ENCODE measurements at places on chromosomes 6 and 20.

DNA sequence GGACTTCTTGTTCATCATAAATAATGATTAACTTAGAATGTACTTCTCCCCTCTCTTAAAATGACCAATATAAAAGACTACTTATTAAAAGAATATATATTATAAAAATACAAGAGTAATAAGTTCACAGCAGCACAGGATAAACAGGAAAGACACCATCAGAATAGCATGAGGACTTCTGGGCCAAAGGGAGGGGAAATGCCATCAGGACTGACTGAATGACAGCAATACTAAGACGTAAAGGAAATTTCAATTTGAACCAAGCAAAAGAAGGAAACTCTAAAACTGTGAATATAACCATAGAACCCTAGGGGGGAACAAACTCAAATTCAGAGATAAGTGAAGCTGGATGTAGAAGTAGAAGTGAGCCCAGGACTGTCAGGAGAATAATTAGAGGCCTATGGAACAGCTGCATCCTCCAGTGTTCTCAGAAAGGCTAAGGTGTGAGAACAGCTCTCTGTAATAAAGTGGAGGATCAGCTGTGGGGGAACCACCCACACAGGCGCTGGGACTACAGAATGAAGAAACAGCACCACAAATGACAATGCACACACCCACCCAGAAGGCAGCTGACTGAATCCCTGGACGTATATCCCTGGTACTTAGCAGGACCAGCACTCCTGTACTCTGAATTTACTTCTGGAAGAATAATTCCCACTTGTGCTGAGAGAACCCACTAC is 37.8 kb downstream of the ZHX3 start:
- peak; percentile 55 for DNase-seq

- DNase-seq = no peak
These were observed 1.6 kb upstream of the NCOA7 start for GRCh38 chr6:125789167-125789566.

DNA sequence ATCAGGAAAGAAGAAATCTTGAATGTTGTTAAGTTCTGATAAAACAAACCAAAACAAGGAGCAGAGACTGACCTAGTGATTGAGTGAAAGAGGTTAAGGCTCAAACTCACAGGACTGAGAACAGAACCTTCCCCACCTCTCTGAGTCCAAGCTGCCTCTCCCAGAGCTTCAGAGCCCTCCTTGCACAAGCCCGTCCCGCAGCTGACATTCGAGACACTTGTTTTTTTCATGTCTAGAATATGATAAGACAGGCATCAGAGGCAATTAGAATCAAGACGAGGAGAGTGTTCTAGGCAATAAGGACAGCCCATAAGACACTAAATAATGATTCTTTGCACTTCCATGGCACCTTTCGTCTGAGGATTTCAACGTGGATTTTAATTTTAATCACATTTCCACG is 140.6 kb downstream of the PXDC1 start:
- DNase-seq = no peak

DNA sequence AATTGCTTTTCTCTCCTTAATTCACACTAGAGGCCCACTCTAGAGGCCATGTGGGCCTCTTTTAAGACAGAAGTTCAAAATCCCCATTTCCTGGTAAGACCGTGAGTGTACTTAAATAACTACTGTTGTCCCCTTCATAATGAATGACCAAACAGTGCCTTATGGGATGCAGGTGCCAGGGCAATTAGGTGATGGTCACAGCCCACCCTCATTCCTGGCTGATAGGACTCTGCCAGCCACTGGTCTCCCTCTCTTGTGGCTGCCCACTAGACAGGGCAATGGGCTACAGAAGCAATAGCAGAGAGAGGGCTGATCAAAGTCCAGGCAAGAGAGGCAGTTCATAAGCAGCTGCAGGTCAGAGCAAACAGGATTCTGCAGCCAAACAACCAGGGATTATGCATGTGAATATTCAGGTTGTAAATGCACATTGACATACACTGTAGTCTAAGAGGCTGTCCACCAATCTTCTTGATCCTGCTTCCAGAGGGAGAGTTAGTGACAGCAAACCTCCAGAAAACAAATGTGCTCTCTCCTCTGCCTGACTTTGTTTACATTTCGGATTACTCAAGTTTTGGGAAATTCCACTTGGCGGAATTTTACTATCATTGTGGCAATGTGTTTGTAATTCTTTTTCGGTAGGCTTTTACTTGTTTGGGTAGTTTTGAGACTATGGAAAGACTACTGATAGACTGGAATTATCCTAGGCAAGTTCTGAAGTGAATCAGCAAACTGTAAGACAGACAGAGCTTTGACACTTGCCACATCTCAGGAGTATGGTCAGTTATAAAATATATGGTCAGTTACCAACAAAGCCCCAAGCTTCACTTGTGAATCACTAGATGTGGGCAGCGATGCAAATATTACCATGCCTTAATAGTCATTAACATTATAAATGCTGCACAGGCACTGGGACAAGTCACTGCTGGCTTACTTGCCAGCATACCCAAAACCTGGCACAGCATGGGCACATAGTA is 12.8 kb downstream of the PTPRK start:
- DNase-seq = no peak

- no peak for DNase-seq
These were observed 368.8 kb downstream of the ESR1 start for GRCh38 chr6:152176268-152176667.

DNA sequence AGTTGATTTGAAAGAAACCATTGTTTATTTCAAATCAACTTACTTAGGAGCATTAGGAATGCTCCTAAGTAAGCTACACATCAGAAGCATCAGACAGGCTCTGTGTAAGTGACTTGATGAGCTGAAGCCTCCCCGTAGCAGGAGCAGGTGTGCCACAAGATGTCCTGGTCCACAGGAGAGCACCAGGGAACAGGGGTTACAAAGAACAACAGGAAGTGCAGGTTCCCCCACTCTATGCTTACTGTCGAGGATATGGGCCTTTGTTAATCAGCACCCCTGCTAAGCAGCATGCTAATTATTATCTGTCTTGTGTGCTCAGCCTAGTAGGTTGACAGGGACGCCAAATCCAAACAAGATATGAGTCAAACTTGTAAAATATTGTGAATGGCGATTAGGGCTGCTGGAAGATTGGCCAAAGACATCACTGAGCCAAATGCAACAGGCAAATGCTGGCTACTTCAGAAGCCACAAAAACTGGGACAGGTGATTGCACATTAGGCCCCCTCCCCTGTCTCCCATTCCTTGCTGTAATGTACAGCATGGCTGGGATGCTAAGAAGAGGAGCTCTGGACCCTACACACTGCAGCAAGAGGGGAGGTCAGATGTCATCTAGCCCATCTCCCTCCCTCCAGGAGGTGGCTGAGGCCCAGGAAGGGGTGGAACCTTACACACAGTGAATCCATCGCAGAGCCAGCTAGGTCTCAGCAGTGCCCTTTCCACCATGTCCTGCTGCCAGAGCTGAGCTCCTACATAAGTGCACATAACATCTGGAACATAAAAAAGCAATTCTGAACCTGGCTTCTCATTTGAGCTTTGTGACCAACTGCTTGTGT is 939 bp downstream of the TGM3 start:
- no peak for DNase-seq
